ENCODE measurements at places on chromosomes 3 and 15.

GRCh38 chr3:58560771-58561311 is 16.4 kb downstream of the FAM107A start:
- no peak for DNase-seq

DNA sequence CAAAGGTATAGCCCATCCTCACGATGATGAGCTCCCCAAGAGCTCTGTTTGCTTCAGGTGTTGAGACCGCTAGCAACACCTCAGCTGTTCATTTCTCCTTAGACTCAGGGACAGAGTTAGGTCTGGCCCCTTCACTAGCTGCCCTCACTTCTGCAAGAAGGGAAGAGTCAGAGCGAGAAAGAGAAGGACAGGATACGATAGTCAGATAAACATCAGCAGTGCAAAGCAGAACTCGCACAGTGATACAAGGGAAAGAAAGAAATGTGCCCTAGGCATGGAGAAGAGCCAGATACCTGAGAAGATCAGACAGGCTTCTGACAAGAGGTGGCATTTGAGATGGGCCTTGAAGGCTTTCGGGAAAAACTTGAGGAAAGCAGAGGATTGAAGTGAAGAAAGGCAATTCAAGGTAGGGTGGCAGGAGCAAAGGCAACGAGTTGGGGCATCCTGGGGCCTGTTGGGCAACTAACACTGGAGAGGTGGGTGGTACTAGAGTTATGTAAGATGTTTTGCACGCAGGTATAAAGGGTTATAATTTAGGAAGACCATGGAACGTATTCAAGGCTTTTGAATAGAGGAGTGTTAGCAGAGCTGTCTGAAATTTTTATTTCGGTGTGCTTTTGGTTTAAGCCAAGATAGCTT is 106.0 kb downstream of the PGPEP1L start:
- DNase-seq: no peak

GRCh38 chr15:54521206-54521605 is 543.0 kb downstream of the UNC13C start:
- no peak for DNase-seq

GRCh38 chr3:14549256-14549919 is 9.2 kb upstream of the GRIP2 start:
- no peak for DNase-seq

GRCh38 chr15:63422891-63423590 is 41.4 kb upstream of the CA12 start:
- no peak for DNase-seq

DNA sequence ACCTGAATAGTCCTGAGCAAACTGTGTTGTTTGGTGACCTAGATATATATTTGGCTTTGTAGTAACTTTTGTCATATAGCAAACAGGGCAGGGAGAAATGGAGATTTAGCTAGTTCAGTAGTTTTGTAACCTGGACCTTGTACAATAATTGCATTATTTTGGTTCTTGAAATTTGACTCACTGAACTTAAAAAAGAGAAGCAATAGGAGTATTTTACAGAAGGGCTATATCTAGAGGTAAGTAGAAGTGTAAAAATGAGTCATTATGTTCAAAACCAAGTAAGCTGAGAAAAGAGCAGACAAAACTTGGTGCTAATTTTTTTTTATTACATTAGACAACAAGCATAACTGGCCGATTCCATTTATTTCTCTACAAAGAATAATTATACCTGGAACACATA is 505.4 kb downstream of the ZIC1 start:
- no peak for DNase-seq

DNA sequence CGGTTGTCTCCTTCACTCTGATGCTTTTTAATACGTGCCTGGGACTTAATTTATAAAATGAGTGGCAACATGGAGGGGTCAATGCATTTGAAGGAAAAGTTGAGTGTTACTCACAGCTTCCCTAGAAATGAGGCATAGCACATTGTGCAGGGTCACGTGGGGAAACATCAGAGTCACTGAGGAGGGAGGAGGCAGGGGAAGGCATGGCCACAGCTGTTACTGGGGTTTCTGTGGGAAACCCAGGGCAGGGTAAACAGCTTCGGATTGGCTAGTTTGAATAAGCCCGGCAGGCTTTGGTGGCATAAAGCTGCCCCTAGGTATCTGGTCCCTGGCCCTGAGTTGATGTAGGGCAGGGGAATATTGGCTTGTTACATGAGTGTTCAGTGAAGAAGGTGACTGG is 98.9 kb upstream of the ST8SIA2 start:
- no peak for DNase-seq

All from activated CD4-positive, alpha-beta T cell treated with anti-CD3 and anti-CD28 coated beads, Interleukin-2, amount 50 U/mL, for 48 hours (primary cell).